ENCODE measurements at places on chromosomes 3 and 15.
A peak's percentile ranks its signal among the peaks of the same experiment; 100 is the strongest.

DNA sequence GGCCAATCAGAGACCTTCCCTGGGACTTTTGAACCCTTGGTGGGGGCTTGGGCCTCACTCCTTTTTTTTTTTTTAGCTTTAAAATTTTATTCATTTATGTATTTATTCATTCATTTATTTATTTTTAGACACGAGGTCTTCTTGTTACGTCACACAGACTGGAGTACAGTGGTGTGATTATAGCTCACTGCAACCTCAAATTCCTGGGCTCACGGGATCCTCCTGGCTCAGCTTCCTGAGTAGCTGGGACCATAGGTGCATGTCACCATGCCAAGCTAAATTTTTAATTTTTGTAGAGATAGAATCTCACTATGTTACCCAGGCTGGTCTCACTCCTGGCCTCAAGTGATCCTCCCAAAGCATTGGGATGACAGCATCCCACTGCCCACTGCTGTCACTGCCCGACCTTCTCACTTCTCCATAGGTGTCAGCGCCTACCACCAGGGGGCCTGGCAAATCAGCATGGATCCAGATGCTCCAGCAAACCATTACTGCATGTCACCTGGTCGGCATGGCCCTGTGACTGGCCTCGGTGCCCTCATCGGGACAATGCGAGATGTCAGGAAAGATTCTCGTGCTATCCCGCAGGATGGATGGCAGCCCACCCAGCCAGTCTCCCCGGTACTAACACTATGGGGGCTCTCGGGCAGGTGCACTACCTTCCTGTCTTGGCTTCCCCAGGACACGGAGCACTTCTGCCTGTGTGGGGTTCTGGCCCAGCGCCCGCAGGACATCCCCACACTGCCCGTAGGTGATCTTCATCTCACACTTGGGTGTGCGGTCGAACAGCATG, 3.0 kb downstream of the MYL3 start:
- no peak for DNase-seq

GRCh38 chr3:47440131-47440530, 35.6 kb downstream of the SCAP start:
- no peak for DNase-seq

- DNase-seq, result no peak
These were observed 5.7 kb downstream of the NME9 start for GRCh38 chr3:138323971-138324370.

DNA sequence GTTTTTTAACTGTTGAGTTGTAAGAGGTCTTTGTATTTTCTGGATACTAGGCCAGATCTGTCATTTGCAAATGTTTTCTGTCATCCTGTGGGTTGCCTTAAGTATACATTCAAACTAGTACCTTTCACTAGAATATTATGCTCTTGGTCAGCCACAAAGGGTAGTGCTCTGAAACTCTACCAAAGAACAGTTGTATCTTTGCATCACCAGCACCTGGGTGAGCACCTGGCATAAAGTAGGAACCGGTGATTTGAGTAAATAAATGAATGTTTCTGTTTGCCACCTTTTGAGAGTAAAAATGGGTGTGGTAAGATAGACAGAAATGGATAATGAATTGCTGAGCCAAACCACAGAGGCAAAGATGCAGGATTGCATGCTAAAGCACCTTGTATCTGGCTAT, 98.7 kb downstream of the SLCO3A1 start:
- DNase-seq, result no peak

GRCh38 chr15:74228723-74229081, 7.4 kb upstream of the CCDC33 start:
- no peak for DNase-seq

DNA sequence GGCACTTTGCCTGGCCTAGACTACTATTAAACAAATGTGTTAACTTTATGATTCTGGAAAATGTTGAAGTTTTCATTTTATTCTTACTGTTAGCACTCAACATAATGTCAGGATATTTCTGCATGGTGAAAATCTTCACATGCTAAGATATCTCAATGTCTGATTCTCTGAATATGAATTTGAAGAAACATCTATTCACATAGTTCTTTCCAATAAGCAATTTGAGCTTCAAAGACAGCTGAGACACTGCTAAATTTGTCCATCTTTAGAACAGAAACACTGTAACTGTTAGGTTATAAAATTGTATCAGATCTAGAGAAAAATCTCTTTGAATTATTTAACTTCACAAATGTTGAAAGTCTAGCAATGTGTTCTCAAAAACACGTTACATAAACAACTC, 970.2 kb downstream of the PLOD2 start:
- no peak for DNase-seq

GRCh38 chr3:113263020-113263419, 51.7 kb downstream of the BOC start:
- DNase-seq, result no peak

DNA sequence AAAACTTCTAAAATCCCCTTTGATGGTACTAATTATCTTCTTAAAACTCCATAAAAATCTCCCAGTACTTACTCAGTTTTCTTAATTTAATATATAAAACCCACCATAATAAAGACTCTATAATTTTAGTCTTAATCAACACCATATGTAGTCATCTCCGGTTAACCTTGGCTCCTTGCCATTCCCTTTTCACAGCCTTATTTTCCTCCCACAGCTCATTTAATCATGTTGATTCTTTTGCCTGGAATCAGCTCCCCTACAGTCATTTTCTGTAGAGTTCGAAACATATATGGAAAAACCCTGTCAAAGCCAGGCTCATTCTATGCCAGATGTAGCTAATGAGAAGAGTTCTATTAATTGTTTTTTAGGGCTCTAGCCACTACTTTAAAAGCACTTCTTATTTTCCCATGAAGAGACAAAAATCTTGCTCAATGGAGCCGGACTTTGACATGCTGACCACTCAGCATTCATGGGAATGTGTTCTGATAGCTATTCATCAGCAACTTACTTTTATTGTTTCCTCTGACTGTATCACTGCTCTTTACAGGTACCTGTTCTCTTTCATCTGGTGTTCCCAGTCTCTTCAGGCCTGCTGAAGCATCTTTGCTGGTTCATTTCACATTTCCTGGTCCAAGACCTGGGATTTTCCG, 573.4 kb downstream of the NAALADL2 start:
- DNase-seq, result no peak

- DNase-seq, result no peak
These were observed 31.7 kb downstream of the BTLA start for GRCh38 chr3:112467539-112467938.

DNA sequence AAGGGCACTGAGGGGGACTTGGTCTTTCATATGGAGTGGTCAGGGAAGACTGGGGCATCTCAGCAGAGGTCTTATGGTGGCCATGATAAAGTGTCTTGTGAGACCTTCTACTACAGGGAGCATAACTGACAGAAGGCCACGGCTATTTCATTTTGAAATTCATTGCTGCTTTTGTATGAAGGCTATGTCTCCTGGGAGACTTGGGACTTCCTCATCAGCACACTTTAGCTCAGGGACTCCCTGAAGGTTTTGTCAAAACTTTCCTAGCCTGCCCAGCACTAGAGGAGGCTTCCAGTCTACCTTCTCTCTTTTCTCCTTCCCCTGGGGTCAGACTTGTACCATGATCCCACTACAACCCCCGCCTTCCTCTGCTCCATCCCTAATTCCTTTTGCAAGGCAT, 77.2 kb upstream of the RASGRF1 start:
- no peak for DNase-seq

DNA sequence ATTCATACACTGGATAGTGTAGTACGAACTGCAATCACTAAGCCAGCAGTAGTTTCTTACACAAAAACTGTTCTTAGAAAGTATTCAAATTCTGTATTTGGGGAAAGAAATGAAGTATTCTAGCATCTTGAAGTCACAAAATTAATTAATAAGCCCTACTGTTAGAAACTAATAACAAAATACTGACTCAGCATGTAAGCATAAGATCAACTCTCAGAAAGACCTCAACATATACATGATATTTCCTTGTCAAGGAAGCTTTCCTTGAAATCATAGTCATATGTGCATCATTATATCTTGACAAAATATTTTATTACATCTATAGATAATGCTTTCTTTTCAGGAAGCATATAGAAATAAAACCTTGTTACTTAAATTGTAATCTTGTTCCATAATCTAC, 115.5 kb upstream of the GOLGA6L6 start:
- no peak for DNase-seq

DNA sequence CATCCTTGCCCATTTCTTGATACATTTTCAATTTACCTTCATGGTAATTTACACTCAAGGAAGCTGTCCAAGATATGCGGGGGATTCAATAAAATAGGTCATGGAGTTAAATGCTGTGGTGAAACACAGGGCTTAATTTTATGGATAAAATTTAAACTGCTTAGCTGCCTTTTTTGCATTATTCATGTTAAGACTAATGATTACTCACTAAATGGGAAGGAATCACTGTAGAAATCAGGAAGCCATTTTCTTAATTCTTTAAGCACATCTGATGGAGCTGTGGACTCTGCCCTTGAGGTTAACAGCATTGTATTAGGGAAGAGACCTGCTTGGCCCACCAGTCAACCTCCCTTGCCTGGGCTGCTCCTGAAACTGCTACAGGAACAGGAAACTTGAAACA, 62.5 kb upstream of the RBP1 start:
- DNase-seq, result no peak

- peak; percentile 30 for DNase-seq
These were observed 624 bp downstream of the AKAP13 start for GRCh38 chr15:85380812-85381642.

- no peak for DNase-seq
These were observed 136.6 kb downstream of the DUT start for GRCh38 chr15:48467801-48468200.

GRCh38 chr3:124107104-124107890, 115.4 kb upstream of the ROPN1 start:
- DNase-seq, result no peak

DNA sequence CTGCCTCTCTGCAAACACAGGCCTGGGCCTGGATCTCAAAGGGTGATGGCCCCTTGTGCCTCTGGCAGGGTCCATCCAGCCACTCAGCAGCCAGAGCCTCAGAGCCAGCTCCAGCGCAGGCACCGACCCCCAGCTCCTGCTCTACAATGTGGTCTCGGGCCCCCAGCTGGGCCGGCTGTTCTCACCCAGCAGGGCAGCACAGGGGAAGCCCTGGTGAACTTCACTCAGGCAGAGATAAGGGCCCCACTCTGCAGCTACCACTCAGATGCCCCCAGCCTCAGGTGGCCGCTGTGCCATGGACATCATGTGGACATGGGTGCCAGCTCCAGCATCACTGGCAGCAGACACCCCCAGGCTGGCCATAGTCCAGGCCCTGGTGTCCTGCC, 173.1 kb downstream of the TBC1D2B start:
- no peak for DNase-seq

DNA sequence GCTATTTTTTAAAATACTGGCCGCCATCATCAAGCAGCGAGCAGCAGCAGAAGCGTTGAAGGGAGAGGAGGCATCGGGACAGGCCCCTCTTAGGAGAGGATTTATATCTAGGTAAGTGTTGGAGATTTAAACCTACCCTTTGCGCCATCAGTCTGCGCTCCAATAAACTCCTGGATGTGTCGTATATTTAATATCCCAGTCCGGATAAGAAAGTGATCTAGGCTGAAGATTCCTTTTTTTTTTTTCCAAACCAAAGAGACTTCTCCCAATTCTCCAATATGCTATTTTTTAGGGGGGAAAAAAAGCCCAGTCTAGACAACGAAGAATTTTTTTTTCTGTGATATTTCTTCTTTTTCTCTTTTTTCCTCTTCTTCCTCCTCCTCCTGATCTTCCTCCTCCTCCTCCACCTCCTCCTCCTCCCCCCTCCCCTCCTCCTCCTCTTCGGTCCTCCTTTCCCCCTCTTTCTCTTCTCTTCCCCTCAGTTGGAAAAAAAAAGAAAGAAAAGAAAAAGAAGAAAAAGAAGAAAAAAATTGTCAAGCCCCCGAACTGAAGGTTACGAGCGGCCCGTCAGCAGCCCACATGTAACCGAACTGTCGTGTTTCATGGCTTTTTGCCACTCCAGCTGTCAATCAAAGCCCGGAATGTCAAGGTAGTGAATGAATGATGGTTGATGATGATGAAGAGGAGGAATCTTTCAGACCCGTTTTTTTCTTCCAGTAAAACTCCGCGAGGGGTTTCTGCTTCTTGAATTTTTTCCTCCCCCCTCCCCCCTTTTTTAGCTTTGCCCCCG, 835 bp downstream of the MEIS2 start:
- no peak for DNase-seq

- no peak for DNase-seq
These were observed 8.2 kb downstream of the GRAMD2A start for GRCh38 chr15:72189250-72189902.

GRCh38 chr15:41115161-41115651, 874 bp downstream of the INO80 start:
- no peak for DNase-seq

GRCh38 chr3:68648494-68648893, 283.9 kb downstream of the TAFA4 start:
- no peak for DNase-seq

DNA sequence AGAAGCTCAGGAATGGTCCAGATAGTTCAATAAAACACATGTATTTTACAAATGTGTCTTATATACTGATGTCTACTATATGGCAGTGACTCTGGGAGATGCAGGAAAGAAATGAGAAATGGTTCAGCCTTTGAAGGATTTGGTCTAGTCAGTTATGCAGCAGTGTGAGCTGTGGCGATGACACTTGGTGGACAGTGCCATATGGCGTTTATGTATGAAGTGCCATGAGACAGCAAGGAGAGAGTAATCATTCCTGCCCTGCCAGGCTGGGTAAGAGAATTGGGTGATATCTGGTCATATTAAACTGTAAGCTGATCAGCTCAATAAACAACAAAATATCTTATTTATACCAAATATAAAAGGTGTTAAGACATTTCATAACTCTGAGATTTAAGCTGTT, 47.6 kb upstream of the ANP32A start:
- DNase-seq, result no peak

GRCh38 chr15:88918738-88919137, 5.6 kb upstream of the MFGE8 start:
- no peak for DNase-seq
